ENCODE measurements at places on chromosomes 2 and 18.

- no peak for DNase-seq
Measured at GRCh38 chr2:130963849-130964793, 127.4 kb downstream of the ARHGEF4 start.

DNA sequence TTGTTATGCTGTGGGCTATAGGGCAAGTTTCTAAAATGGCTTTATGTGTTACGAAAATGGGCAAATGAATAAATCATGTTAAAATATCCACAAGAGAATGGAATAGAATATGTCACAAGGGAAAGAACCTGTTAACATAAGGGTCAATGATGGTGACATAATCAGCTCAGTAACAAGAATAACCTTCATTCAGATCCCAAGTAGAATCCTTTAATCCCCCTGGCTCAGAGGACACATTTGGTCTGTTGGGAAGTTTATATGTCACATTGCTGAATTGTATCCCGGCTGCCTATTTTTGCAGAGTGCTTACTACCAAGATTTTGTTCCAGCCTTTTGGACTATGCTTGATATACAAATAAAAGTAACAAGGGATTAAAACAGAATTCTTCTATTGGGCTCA, 13.1 kb upstream of the LGALSL start:
- DNase-seq: no peak

DNA sequence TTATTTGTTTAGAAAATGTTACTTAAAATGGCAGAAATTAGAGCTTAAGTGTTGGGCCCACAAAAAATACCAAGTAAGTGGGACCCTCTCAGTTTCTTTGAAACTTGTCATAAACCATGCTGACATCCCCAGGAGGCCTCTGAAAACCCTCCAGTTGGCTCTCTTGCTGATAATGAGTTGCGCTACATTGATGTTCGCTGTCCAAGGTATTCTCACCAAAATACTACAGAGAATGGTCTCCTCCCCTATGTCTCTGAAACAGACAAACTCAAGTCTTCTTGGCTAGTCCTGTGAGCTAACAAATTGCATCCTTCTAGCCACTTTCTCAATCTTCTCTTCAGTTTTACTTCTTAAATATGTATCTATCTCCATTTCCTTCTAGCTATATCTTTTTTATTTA, 669.4 kb downstream of the IRS1 start:
- no peak for DNase-seq

DNA sequence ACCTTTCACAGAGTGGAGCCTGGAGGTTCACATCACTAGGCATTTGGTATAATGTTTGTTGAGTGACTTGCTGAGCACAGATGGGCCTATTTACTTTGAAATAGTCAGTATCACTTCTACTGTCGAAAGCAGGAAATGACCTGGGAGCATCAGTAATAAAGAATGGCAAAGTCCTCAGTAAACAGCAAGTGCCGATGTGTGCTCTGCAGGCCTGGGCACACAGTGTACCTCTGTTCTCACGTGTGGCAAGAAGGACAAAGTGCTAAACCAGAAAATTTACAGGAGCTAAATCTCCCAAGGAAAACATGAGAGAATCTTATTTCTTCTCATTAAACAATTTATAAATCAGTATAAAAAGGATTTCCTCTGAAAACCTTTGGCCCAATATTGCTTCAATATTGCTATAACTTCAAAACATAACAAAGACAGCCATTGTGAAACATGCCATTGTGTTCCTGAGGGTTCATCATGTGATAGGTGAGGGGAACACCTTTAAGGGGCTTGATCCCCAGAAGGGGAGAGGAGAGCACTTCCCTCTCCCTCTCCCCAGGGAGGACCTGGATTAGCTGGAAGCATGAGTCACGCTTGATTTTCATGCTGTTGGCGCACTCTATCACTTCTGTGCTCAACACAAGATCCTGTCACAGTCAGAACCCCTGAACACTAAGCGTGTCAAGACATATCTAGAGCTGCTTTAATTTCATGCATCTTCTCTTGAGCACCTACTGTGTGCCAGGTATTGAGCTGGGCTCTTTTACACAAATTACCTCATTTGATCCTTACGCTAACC, 131.5 kb upstream of the SMAD2 start:
- DNase-seq: peak; percentile 21

GRCh38 chr2:84906900-84907714, 1.7 kb downstream of the TMSB10 start:
- DNase-seq: peak; percentile 91

GRCh38 chr18:2551425-2551824, 19.9 kb downstream of the METTL4 start:
- DNase-seq: no peak

DNA sequence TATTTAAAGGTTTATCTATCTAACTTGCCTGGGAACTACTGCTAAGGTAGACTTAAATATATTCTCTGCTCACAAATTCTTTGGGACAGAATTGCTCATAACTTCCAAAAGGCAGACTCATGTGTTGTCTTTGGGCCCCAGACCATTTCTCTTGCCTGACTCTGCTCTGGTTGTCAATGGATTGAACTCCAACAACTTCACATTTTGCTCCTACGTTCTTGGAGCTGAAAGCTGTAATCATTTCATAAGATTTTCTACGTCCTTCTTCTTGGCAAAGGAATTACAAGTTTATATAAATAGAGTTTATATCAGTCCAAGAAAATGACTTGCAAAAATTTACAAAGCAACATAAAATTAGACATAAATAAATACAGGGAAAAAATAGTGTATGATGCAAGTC, 32.9 kb upstream of the PPM1B start:
- DNase-seq: peak; percentile 35

DNA sequence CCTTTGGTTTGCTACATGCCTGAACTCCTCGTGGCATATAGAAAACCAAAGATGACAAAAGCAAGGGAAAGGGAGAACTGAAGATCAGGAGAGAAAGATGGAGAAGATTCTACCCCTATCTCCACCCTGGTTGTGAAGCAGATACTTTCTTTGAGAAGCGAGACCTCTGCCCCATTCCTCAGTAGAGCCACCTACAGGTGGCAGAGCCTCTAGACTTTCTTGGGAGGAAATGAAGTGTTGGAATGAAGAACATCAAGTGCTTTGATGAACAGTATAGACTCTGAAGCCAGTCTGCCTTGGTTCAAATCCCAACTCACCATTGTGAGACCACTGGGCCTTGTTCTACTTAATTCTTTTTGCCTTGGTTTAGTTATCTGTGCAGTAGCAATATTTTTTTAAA, 348.8 kb upstream of the ETAA1 start:
- no peak for DNase-seq

GRCh38 chr2:240155745-240156390, 15.4 kb upstream of the OTOS start:
- no peak for DNase-seq

GRCh38 chr2:1482253-1482675, 69.0 kb downstream of the TPO start:
- no peak for DNase-seq

- peak; percentile 98 for DNase-seq
Measured at GRCh38 chr18:63367053-63367953, at the start of gene KDSR. KDSR (minus strand) TSS chr18:63367206; CDS start chr18:63367118, 88 bp downstream.

DNA sequence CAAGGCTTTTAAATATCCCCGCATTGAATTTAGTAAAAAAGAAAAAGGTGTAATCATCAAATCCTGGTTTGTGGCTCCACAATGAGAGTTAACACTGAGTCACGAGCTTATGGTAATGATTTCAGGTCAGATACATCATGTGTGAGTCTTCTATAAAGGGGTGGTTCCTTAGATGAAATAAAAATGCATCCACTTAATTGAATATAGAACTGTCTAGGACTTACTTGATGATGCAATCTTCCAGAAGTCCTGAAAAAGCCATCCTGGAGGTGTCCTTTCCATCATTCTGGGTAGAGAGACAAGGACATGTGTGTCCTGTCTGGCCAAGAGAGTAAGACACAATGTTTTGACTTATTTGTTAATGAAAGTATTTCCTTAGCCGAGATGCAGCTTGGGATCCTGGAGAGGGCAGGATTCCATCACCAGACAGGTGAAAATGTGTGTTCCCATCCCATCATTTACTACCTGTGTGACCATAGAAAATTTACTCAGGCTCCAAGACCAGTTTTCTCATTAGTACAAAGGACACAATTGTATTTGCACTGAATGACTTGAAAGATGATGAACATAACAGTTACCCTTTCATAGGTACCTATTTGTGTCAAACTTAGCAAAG, 1539.8 kb upstream of the PIK3C3 start:
- no peak for DNase-seq

- no peak for DNase-seq
Measured at GRCh38 chr2:129011466-129012061, 692.9 kb upstream of the HS6ST1 start.

GRCh38 chr2:231615058-231615671, 22.5 kb downstream of the TEX44 start:
- DNase-seq: no peak

DNA sequence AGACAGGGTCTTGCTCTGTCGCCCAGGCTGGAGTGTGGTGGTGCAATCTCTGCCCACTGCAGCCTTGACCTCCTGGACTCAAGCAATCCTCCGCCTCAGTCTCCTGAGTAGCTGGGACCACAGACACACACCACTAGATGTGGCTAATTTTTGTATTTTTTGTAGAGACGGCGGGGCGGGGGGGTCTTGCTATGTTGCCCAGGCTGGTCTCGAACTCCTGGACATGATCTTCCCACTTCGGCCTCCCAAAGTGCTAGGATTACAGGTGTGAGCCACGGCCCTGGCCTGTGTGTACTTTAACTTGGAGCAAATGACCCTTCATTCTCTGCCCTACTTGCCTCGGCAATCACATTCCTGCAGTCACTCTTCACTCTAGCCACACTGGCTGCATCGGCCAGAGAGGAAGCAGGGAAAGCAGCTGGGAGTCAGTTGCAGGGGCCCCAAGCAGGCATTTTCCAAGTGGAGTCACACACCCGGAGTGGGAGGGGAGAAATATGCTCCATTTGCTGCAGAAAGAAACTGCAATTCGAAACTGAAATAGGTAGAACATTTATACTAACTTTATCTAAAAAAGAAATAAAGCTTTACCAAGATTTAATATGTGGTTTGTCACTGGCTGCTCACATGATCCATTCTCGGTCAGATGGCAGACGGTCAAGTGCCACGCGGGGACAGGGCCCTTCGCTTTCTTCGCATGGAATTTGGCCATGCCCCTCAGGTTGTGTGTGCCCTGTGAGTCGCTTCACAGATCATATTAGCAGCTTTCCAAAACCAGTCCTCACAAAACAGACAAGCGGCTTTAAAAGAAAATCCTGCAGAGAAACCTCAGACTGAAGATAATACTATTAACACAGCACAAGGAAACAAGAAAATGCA, 37.1 kb downstream of the FAM161A start:
- no peak for DNase-seq

DNA sequence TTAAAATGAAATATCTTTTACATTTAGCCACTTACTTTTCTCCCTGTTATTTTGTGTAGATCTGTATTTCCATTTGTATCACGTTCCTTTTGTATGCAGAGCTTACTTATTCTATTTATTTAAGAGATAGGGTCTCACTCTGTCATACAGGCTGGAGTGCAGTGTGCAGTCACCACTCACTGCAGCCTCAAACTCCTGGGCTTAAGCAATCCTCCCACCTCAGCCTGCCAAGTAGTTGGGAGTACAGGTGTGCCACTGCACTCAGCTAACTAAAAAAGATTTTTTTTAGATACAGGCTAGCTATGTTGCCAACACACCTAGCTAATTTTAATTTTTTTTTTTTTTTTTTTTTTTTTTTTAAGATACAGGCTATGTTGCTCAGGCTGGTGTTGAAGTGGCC, 10.9 kb downstream of the PTPN18 start:
- no peak for DNase-seq

GRCh38 chr2:10914272-10914693, 2.5 kb downstream of the KCNF1 start:
- no peak for DNase-seq

GRCh38 chr2:70403267-70404053, 101.6 kb upstream of the FAM136A start:
- DNase-seq: no peak

DNA sequence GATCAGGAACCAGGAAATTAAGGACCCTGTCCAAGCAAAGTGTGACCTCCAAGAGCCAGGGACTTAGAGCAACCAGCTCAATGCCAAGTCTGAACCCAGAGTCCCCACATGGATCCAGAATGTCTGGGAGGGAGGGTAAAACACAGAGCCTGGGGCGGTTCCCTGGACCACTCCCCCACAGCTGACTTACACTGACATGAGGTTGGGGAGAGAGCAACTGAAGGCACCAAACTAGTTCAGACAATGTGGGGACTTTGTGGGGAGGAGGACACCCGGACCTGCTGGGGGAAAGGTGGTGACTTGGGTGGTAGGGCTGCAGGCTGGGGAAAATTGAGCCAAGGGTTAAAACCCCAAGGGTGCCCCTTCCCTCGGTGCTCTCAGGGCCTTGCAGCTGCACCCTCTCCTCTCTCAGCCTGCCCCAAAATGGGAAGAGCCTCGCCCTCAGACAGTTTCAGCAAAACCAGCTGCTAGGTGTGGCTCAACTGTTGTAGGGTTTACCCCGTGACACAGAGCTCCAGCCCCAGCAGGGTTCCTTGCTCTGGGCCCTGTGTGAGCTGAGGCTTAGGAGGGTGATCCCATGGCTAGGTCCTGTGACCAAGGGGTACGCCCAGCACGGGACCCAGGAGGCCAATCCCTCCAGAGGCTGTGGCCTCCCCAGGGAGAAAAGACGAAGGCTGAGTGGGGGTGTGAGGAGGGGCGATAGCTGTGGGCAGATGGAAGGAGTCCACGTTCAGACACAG, 28.6 kb downstream of the MARCO start:
- no peak for DNase-seq

DNA sequence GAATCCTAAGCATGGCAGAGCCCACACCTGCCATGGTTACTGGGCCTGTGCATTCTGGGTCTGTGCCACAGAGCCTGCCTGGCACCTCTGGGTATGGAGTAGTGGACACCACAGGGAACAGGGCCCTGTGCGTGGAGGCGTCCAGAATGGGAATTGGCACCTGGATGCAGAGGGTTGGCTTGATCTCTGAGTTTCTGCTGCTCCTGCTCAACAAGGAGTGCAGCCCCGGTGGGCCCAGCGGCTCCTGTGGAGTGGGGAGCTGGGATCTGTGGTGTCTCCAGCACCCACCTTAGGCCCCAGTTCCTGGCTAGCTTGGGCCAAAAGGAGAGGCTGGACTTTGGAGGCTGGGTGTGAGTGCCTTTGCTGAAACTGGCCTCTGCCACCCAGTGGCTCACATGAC, 7.9 kb upstream of the ANKRD62 start:
- no peak for DNase-seq

DNA sequence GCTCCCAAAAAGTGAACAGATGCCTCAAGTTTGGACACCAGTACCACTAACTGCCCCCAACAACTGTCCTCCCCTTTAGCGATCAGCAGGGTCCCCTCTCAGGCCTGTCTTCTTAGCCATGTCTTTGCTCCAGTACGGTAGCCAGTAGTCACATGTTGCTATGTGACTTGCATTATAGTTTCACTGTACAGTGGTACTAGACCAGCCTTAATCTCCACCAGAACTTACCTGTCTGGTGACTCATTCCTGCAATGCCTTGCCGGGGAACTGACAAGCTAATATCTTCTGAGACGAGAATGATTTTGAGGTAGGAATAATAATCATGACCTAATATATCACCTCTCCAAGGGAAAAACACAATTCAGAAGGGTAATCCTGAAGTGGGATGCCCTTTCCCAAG, 23.7 kb downstream of the ACMSD start:
- DNase-seq: no peak

GRCh38 chr18:44393406-44393805, 287.3 kb upstream of the SETBP1 start:
- DNase-seq: no peak
